ENCODE measurements at places on chromosomes 3 and 15. TPM values are rescaled to one million over a fixed set of nuclear protein-coding genes. Genes with fewer than 3 reads are reported as not detected.
A peak's percentile ranks its signal among the peaks of the same experiment; 100 is the strongest.

- H3K4me3 ChIP-seq: no peak overlapping the region
- DNase-seq: no peak
- H3K4me1 ChIP-seq: no peaks in the 10 kb centered on the region
- no peak overlapping the region for H3K27ac ChIP-seq
These were observed 288.1 kb upstream of the NECTIN3 start for GRCh38 chr3:110783541-110783940.

GRCh38 chr3:129695230-129695629, 88.8 kb upstream of the PLXND1 start:
- H3K4me1 ChIP-seq: peaks cover 2% of the 10 kb centered on the region
- peaks cover 12% of the 10 kb centered on the region for H3K36me3 ChIP-seq
- no peak overlapping the region for H3K4me3 ChIP-seq
- no peak for DNase-seq

- H3K4me1 ChIP-seq: peaks cover 40% of the 10 kb centered on the region
- H3K27ac ChIP-seq: peak overlapping the region; percentile 19
- H3K4me3 ChIP-seq: peak overlapping the region; percentile 23
- peaks cover 87% of the 10 kb centered on the region for H3K27me3 ChIP-seq
These were observed 1.7 kb downstream of the SHOX2 start for GRCh38 chr3:158104431-158104921.

- no peaks in the 10 kb centered on the region for H3K36me3 ChIP-seq
- H3K4me1 ChIP-seq: no peaks in the 10 kb centered on the region
- no peaks in the 10 kb centered on the region for H3K27me3 ChIP-seq
- no peak for DNase-seq
These were observed 515.5 kb downstream of the OCA2 start for GRCh38 chr15:27583651-27584050.

DNA sequence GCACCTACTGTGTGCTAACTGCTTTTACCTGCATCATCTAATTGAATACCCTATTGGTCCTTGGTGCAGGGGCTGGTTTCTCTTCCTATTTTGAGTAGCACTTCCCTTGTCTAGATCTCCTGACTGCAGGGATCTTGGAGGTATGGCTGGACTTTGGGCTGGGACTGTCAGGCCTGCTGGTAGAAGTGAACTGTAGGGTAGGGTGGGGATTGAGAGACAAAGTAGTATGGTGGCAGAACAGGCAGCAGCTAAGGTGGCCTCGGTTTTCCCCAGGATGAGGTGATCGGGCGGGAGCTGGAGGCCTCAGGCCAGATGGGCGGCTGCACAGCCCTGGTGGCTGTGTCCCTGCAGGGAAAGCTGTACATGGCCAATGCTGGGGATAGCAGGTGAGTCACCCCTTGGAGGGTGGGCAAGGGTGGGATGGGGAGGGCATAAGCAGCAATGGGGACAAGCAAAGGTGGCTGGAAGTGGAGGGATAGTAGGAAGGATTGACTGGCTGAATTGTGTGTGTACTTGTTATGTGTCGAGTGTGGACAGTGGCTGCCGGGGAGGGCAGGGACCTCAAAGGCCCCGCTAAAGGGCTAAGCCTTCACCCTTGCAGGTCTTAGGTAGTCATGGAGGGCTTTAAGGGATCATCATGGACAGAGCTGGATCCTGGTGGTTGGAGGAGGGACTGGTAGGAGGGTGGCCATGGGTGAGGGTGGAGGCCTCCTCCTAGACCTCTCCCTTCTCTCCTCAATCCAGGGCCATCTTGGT, 2.0 kb downstream of the PPM1M start:
- peak overlapping the region; percentile 93 for H3K27ac ChIP-seq
- no peak for DNase-seq
- H3K27me3 ChIP-seq: no peaks in the 10 kb centered on the region
- H3K4me3 ChIP-seq: peak overlapping the region; percentile 86
- peaks cover 81% of the 10 kb centered on the region for H3K4me1 ChIP-seq
- H3K36me3 ChIP-seq: peaks cover 59% of the 10 kb centered on the region

- peaks cover 27% of the 10 kb centered on the region for H3K4me1 ChIP-seq
- peak overlapping the region; percentile 5 for H3K27ac ChIP-seq
- H3K4me3 ChIP-seq: no peak overlapping the region
- no peaks in the 10 kb centered on the region for H3K36me3 ChIP-seq
These were observed 11.1 kb upstream of the UBE2Q2 start for GRCh38 chr15:75832114-75832513.

DNA sequence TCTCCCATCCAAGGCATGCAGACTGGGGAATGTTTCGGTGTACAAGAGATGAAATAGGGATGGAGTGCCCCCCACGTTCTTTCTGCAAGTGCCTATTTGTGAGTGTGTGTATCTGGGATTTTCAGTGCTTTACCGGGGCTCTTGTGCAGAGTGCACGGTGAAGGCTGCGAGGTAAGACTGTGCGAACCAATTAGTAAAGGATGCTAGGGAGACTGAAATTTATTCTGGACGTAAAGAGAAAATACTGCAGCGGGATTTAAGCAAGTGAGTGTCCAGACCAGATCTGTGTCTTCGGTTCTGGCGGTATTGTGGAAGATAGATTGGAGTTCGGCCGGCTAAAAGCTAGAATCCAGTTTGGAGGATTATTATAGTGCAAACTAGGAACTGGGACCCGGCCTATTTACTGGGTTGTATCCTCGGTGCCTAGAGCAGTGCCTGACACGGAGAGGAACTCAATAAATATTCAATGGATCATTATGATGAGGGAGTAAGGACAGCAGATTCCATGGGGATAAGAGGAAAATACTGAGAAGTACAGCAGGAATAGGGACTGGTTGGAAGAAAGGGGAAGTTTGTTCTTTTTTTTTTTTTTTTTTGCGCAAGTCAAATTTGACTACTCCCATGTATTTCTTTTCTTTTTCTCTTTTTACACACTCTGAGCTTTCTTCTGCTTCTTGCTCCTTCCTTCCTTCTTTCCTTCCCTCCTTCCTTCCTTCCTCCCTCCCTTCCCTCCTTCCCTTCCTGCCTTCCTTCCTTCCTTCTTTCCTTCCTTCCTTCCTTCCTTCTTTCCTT, 580 bp upstream of the MAGEF1 start:
- peak overlapping the region; percentile 77 for H3K4me3 ChIP-seq
- H3K4me1 ChIP-seq: peaks cover 27% of the 10 kb centered on the region
- peak overlapping the region; percentile 81 for H3K27ac ChIP-seq
- H3K36me3 ChIP-seq: peaks cover 17% of the 10 kb centered on the region
- peaks cover 20% of the 10 kb centered on the region for H3K27me3 ChIP-seq

- no peak overlapping the region for H3K27ac ChIP-seq
- no peaks in the 10 kb centered on the region for H3K27me3 ChIP-seq
- H3K36me3 ChIP-seq: no peaks in the 10 kb centered on the region
- no peak for DNase-seq
These were observed 25.6 kb upstream of the MAP3K13 start for GRCh38 chr3:185337231-185337816.

- DNase-seq: no peak
- H3K27me3 ChIP-seq: no peaks in the 10 kb centered on the region
- no peak overlapping the region for H3K27ac ChIP-seq
- H3K36me3 ChIP-seq: no peaks in the 10 kb centered on the region
These were observed 454.0 kb upstream of the ROBO2 start for GRCh38 chr3:76585794-76586392.

DNA sequence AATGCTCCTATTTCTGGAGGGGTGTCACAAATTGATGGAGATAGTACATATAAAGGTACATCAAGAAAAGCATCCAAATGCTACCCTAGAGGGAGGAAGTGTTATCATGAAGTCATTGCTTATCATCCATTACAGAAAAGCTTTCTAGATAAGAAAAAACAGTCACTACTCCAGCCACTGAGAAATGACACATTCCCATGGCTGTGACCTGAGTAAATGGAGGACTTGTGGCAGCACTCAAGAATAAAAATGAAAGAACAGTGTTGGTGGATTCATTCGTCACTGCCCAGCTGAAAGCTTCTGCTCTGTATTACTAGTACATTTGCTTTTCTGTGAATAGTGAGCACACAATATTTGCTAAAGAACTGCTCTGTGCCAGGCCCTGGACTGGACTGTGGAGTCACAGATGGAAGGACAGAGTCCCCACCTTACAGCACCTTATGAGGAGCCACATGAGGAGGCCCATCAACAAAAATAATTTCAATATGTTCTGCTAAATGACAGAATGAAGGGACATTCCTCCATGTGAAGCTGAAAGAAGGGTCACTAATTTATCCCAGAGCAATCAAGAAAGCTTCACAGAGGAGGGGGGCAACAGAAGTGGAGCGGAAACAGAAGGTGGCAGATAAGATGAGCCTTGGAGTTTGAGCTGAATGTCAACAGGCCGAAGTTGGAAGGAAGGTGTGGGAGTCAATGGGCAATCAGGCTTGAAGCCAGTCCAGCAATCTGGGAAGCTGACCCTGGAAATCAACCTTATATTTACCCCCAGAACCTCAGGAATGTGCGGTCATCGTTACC, 343.5 kb upstream of the TRIM42 start:
- no peaks in the 10 kb centered on the region for H3K36me3 ChIP-seq
- no peaks in the 10 kb centered on the region for H3K27me3 ChIP-seq
- no peaks in the 10 kb centered on the region for H3K4me1 ChIP-seq

DNA sequence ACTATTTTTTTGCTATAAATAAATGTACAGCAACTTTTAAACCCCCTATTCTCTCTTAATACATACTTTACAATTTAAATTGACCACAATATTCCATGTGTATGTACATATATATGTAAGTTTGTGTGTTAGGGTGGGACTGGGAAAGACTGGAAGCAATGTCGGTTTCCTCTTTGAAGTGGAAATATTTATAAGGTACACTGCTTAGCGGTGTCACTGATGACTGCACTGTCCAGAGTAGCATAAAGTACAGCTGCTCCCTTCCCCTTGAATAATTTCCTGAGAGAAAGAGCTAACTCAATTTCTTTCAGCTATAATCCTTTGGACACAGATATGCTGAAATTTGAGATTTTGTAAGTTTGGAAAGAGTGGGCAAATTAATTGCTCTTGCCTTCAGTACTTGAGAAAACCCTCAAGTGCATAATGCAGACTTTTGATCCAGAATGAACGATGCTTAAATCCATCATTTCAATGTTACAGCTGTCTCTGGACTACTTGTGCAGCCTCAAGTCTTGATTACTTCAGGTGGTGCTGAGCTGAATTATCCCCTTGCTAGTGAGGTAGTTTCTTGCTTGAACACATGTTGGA, 267.0 kb upstream of the CFAP20DC start:
- H3K4me3 ChIP-seq: no peak overlapping the region
- no peaks in the 10 kb centered on the region for H3K27me3 ChIP-seq
- H3K27ac ChIP-seq: no peak overlapping the region

DNA sequence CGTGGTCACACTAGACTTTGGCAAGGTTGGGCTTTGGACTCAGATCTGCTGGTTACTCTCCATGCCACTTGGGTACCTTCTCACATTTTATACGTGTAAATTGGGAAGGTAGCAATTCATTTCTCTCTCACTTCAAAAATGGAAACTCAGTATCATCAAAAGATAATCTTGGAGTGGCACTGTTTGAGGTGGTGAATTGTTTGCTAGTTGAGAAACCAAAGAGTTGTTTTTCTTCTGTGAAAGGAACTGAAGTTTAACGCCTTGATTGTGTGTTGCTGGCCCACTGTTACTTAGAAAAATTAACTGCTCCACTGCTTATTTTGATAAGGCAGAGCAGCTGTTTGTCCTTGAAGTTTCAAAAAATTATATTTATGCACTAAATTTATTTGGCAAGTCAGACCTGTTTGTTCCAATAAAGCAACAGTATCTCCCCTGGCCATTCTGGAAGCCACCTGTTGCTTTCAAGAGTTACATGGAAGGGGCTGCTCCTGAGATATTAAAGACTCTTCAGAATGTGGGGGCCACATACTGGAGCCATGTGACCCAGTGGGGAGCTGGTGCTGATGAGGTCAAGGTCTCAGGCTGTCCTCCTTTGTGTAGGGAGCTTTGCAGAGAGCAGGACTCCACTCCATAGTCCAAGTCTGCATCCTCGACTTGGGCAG, 16.2 kb downstream of the PLCL2 start:
- H3K4me3 ChIP-seq: peak overlapping the region; percentile 52
- H3K36me3 ChIP-seq: peaks cover 53% of the 10 kb centered on the region
- H3K27ac ChIP-seq: peak overlapping the region; percentile 82
- peaks cover 98% of the 10 kb centered on the region for H3K4me1 ChIP-seq
- peak; percentile 17 for DNase-seq
- H3K27me3 ChIP-seq: no peaks in the 10 kb centered on the region

DNA sequence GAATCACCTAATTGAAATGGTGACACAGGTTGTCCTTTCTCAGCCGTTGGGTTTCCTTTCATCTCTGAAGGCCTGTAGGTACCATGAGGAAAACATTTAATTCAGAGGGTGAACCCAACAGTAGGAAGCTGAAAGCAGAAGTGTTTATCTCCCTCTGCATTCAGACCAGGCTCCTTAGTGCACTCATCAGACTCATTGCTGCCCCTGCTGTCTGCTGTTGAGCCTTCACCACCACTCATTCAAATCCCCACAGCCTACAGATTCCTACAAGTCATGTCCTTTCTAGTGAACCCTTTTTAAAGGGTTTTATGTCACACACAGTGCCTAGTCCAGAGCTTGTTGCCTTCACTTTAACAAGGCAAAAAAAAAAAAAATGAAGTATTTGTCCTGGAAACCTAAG, 13.4 kb downstream of the WDR48 start:
- peak; percentile 21 for DNase-seq
- no peak overlapping the region for H3K27ac ChIP-seq
- peaks cover 27% of the 10 kb centered on the region for H3K36me3 ChIP-seq
- peaks cover 6% of the 10 kb centered on the region for H3K4me1 ChIP-seq

- DNase-seq: peak; percentile 82
These were observed 722.9 kb upstream of the CFAP20DC start for GRCh38 chr3:59772416-59773408.

DNA sequence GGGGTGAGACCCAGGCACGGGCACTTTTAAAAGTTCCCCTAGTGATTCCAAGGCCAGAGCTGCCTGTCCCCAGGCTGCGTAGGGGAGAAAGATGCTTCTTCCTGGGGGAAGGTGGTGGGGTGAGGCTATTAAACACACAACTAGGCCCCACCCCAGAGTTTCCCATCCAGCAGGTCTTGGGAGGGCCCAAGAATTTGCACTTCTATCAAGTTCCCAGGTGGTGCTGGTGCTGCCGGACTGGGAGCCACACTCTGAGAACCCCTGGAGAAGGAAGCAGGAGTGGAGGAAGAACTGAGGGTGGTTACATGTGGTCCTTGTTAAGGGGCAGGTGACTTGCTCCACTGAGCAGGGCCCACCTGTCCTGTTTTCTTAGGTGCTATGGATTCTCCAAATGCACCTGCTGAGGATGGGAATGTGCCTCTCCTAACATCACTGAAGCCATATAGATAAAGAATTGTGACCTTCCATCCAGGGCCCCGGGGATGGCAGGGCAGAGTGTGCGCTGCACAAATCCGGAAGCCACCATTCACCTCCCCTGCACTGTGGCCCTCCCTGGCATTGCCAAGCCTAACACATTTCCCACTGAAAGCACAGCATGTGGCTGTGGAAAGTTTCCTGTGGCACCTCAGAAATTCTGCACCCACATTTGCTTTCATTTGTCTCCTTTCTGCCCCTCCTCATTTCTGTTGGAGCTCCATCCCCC, 111.5 kb upstream of the MEF2A start:
- no peaks in the 10 kb centered on the region for H3K36me3 ChIP-seq
- no peak overlapping the region for H3K4me3 ChIP-seq
- H3K4me1 ChIP-seq: peaks cover 39% of the 10 kb centered on the region
- peak; percentile 4 for DNase-seq

CCDC33 gene
- not detected for total RNA-seq

WNT7A gene
- total RNA-seq: 0.20 TPM

CYP1A1 gene
- total RNA-seq: 2.2 TPM

EIF4E3 gene
- total RNA-seq: 90.4 TPM

OR5K2 gene
- not detected for total RNA-seq

IQCF5 gene
- not detected for total RNA-seq

STRA6 gene
- total RNA-seq: not detected

PRRT3 gene
- total RNA-seq: 5.5 TPM

CHL1 gene
- total RNA-seq: not detected

Measured in activated CD4-positive, alpha-beta T cell treated with anti-CD3 and anti-CD28 coated beads, Interleukin-2, amount 10 ng/mL, durations not matched to agents 7 days and 5 days (primary cell).